Activated naive CD8-positive, alpha-beta T cell treated with anti-CD3 and anti-CD28 coated beads for 36 hours (primary cell): ENCODE measurements at places on chromosomes 11 and 22. TPM values are rescaled to one million over a fixed set of nuclear protein-coding genes. Genes with fewer than 3 reads are reported as not detected.

DNA sequence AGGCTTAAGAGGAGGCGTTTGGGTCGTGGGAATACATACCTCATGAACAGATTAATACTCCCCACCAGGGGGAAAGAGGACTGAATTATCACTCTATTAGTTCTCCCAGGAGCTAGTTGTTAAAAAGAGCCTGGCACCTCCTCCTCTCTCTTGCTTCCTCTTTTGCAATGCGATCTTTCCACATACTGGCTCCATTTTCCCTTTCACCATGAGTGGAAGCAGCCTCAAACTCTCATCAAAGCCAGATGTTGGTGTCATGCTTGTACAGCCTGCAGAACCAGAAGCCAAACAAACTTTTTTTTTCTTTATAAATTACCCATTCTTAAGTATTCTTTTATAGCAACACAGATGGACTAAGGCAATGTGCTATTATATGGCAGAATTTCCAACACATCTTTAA lies 258.5 kb downstream of the FAM76B start:
- no peak overlapping the region for H3K4me3 ChIP-seq
- peaks cover 7% of the 10 kb centered on the region for H3K27me3 ChIP-seq
- no peak overlapping the region for H3K27ac ChIP-seq

DNA sequence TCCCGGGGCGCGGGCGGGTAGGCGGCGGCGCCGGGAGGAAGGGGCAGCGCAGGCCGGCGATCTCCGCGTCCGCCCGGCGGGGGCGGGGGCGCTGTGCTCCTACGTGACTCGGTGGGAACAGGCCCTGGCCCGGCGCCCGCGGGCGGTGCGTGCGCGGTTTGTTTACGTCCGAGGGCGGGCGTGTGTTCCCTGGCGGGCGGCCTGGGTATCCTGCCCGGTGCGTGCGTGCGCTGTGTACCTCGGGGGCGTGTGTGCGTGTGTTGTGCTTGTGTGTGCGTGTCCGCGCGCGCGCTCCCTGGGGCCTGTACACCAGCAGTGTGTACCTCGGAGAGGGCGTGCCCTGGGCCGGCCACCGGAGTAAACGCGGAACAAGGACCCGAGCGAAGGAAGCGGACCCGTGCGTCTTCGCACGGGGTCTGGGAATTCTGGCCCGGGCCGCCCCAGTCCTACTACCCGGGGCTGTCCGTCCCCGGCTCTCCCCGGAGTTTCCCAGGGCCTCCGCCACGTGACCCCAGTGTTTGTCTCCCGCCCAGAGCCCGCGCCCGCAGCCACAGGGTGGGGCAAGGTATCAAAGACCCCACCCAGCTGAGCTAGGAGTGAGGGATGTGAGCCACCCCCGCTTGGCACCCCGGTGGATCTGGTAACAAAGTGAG lies 769 bp downstream of the MAFF start:
- peak overlapping the region; percentile 83 for H3K4me3 ChIP-seq
- no peaks in the 10 kb centered on the region for H3K36me3 ChIP-seq
- H3K4me1 ChIP-seq, result peaks cover 29% of the 10 kb centered on the region
- H3K27ac ChIP-seq, result peak overlapping the region; percentile 70
- no peaks in the 10 kb centered on the region for H3K27me3 ChIP-seq

GRCh38 chr11:123238297-123238696 lies 43.2 kb upstream of the CLMP start:
- no peak overlapping the region for H3K27ac ChIP-seq
- no peaks in the 10 kb centered on the region for H3K36me3 ChIP-seq
- no peak overlapping the region for H3K4me3 ChIP-seq

- H3K36me3 ChIP-seq, result peaks cover 30% of the 10 kb centered on the region
- no peaks in the 10 kb centered on the region for H3K27me3 ChIP-seq
- peak overlapping the region; percentile 3 for H3K27ac ChIP-seq
- H3K4me3 ChIP-seq, result no peak overlapping the region
Measured at GRCh38 chr11:72001834-72002591, 3.3 kb downstream of the IL18BP start.

CSF2RB gene
- 0.31 TPM for total RNA-seq

BCO2 gene
- 0.40 TPM for total RNA-seq

RIBC2 gene
- 9.2 TPM for total RNA-seq

NAV2 gene
- total RNA-seq, result 0.14 TPM
